Islet precursor cell (in vitro differentiated cells): ENCODE measurements at places on chromosomes 13 and 19.

GRCh38 chr19:33780251-33780650 lies 16.4 kb upstream of the KCTD15 start:
- no peak for DNase-seq

DNA sequence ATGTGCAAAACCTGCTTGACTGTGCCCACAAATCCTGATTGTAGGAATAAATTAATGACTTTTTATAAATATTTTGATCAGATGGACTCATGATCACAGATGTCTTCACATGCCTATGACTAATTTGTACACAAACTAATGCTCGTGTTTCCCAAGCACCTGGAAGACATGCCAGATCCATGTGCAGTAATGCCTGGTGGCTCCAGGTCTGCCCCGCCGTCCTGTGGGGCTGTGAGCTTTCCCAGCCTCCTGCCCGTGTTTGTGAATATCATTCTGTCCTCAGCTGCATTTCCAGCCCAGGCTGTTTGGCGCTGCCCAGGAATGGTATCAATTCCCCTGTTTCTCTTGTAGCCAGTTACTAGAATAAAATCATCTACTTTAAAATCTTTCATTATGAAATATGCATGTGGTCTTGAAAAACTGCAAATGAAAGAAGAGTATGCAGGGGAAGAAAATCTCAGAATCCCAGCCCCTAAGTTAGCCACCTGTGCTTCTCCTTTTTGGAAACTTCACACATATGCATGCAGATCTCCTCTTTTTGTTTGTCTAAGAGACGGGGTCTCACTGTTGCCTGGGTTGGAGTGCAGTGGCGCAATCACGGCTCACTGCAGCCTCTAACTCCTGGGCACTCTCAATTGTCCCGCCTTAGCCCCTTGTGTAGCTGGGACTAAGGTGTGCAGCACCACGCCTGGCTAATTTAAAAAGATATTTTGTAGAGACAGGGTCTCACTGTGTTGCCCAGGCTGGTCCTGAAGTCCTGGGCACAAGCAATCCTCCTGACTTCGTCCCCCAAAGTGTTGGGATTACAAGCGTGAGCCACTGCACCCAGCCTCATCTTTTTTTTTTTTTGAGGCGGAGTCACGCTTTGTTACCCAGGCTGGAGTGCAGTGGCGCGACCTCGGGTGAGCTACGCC lies 6.2 kb downstream of the RPL28 start:
- no peak for DNase-seq

- no peak for DNase-seq
Observed at GRCh38 chr13:36000028-36000427, 131.2 kb downstream of the DCLK1 start.

DNA sequence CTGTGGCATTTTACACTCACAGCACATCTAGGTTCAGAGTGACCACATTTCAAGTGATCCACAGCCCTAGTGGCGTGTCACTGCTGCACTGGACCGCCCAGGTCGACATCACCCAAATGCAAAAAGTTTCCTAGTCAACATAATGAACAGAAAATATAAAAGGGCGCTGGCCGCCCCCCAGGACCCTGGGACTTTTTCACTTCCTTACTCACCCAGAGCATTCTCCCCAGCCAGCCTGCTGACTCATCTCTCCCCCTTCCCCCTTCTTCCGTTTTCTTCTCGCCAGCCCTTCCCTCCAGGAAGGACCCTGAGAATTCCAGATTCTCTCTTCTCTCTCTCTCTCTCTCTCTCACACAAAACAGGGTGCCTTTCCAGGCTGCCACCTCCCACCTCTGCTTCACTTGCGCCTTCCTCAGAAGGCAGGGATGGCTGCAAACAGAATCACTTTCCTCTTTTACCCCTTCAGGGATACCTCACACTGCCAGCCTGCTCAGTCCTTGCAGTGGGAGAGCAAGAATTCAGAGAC lies 21.0 kb upstream of the GRWD1 start:
- peak; percentile 85 for DNase-seq

- peak; percentile 81 for DNase-seq
Observed at GRCh38 chr13:41668130-41668757, 210.9 kb downstream of the RGCC start.

DNA sequence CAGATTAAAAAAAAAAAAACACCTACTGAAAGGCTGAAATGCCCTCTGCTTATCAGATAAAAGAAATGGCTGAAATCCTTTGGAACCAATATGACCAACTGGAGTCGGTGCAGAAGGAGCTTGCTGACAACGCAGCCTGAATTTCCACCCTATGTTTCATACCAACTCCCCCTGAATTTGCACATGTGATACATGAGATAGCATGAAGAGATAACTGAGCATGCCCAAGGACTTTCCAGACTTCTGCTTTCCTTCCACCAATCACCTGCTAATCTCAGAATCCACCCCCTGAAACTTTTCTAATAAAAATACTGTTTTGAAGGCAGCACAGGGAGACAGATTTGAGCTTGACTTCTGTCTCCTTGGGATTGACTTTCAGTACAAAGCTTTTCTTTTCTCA lies 32.2 kb upstream of the WDFY2 start:
- no peak for DNase-seq

- peak; percentile 52 for DNase-seq
Observed at GRCh38 chr19:40611096-40611495, 9.9 kb downstream of the LTBP4 start.

GRCh38 chr19:18000915-18001776 lies 6.8 kb upstream of the ARRDC2 start:
- peak; percentile 79 for DNase-seq

- peak; percentile 32 for DNase-seq
Observed at GRCh38 chr19:54201172-54201701, 579 bp downstream of the RPS9 start.

GRCh38 chr13:50526661-50527071 lies 316.8 kb downstream of the DLEU7 start:
- DNase-seq = no peak

DNA sequence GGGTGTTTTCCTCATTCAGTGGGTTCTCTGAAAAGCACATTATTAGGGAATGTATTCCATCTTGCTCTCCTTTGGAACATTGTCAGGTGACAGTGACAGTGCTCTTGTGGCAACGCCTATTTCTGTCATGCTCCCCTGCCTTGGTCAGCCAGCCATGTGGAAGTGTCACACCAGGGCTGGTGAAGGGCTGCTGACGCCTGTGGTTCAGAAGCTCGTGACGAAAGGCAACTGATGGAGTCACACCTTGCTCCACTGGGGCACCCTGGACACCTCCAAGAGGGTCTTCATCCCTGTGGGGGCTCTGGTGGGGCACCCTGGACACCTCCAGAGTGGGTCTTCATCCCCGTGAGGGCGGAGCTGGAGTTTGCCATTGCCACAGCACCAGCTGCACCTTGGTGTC lies 68.9 kb upstream of the GPR183 start:
- peak; percentile 42 for DNase-seq

GRCh38 chr19:6250909-6251308 lies 28.9 kb downstream of the MLLT1 start:
- DNase-seq = no peak

DNA sequence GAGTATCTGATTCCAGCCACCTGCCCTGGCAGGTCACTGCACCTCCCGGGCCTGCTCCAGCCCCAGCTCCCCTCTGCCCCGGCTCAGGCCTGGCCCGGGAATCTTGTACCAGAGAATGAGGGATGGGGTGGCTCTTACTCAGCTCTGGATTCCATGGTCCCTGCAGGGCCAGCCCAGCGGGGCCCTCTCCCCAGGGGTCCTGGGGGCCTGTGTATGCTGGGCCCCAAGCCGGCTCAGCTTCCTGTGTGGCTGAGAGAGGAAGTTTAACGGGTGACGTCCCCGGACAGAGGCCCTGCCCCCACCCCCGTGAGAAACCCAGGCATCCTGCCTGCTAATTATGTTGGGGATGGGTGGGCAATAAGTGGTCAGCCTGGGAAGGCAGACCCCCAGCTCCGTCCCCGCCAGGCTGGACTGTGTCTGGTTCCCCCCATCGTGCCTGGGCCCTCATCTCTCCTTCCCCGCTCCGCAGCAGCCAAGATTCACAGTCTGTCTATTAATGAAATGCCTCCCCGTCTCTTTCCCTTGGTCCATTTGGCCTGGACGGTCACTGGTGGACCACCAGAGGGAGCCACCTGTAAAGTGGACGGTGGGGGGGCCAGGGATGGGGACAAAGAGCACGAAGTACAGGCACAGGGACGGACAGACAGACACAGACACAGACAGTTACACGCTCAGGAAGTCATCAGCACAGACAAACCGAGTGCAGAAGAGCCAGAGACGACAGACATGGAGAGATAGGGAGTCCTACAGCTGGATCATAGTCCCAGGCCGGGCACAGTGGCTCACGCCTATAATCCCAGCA lies at the start of gene DENND1C:
Gene DENND1C, minus strand, starts transcription at position 247 of the 802 bp plus-strand sequence. Its CDS starts 92 bp downstream, at position 155.
- DNase-seq = peak; percentile 65

DNA sequence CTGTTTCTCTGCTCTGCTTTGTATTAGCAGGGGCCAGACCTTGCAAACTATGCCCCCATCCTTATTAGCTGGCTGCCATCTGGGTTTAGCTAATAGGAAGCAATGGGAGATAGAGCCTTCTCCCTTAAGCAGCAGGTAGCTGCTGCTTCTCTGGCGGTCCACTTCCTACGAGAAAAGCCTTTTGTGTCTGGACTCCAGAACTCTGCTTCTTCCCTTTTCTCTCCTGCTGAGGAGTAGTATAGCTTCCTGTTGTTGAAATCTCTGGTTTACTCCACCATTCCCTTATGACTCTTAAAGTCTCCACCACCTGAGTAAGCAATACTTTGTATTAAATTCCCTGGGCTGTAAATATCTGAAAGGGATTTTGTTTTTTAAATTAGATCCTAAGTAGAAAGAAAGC lies 147.1 kb downstream of the DNAJC15 start:
- no peak for DNase-seq

DNA sequence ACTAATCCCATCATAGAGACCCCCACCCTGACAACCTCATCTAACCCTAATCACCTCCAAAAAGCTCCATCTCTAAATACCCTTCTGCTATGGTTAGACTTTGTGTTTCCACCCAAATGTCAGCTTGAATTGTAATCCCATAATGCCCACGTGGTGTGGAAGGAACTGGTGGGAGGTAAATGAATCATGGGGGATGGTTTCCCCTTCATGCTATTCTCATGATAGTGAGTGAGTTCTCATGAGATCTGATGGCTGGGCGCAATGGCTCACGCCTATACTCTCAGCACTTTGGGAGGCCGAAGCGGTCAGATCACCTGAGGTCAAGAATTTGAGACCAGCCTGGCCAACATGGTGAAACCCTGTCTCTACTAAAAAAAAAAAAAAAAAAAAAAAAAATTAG lies 2.6 kb downstream of the VMAC start:
- DNase-seq = no peak

- DNase-seq = peak; percentile 71
Observed at GRCh38 chr19:3603121-3603811, 3.4 kb downstream of the TBXA2R start.

DNA sequence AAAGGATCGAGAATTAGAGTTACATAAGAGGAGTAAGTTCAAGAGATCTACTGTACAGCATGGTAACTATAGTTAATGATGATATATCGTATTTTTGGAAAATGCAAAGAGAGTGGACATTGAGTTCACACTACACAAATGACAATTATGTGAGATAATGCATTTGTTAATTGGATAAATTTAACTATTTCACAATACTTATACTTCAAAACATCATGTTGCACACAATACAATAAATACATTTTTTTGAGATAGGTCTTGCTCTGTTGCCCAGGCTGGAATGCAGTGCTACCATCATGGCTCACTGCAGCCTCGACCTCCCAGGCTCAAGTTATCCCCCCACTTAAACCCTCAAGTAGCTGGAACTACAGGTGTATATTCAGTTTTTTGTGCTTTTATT lies 8.1 kb upstream of the CYP2F1 start:
- DNase-seq = no peak

- DNase-seq = no peak
Observed at GRCh38 chr19:4559569-4559968, at the start of gene SEMA6B. Gene SEMA6B (minus strand): TSS chr19:4559684. CDS start chr19:4558457, 1,227 bp downstream.
